Ovary (tissue), 10 donors: ENCODE measurements at places on chromosomes 13 and 19. TPM values are rescaled to one million over a fixed set of nuclear protein-coding genes. Genes with fewer than 3 reads are reported as not detected.

ASPDH gene
- total RNA-seq = not detected

ZNF90 gene
- 3.6 TPM for total RNA-seq

JSRP1 gene
- 0.92 TPM for total RNA-seq

- DNase-seq = no peak
- no peak overlapping the region for H3K4me3 ChIP-seq
- H3K27me3 ChIP-seq = no peaks in the 10 kb centered on the region
- H3K27ac ChIP-seq = no peak overlapping the region
- H3K36me3 ChIP-seq = no peaks in the 10 kb centered on the region
Measured at GRCh38 chr13:29543230-29544215, 52.0 kb downstream of the SLC7A1 start.

DNA sequence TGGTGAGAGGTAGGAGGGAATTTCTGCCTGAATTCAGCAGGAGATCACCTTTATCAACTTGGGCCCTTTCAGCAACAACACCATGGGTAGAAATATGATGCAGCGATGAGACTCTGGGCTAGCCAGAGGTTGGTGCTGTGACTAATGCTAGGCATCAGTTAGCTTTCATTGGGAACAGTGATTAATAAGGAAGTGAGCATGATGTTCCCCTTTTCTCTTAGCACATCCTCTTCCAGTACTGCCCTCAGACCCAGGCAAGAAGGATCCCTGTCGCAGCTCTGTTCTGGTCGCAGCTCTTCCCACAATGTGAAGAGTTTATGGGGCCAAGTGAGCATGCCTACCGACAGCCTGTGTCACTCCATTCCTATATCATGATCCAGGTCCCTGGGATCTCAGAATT lies 100.5 kb downstream of the FLT1 start:
- no peaks in the 10 kb centered on the region for H3K36me3 ChIP-seq
- DNase-seq = no peak
- no peaks in the 10 kb centered on the region for H3K27me3 ChIP-seq
- no peak overlapping the region for H3K27ac ChIP-seq
- H3K4me1 ChIP-seq = no peaks in the 10 kb centered on the region
- H3K4me3 ChIP-seq = no peak overlapping the region

DNA sequence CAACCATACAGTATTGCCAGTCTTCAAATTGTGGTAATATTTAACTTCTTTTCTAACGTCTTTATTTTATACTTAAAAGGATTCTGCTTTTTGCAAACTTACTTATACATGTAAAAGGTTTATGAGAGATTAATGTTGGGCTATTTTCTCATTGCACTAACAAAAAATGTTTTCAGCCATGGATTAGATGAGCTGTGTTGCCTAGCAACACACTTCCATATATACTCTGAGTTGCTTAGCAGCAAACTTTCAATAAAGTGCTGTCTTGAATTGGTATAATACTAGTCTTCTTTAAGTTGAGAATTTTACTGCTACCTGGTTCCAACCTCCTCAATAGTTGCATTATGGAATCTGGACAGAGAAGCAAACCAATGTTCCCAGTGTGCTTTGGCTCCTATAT lies 777.4 kb upstream of the PCDH9 start:
- H3K4me3 ChIP-seq = no peak overlapping the region
- H3K4me1 ChIP-seq = no peaks in the 10 kb centered on the region
- no peak for DNase-seq
- H3K36me3 ChIP-seq = no peaks in the 10 kb centered on the region
- H3K27me3 ChIP-seq = no peaks in the 10 kb centered on the region

- no peaks in the 10 kb centered on the region for H3K36me3 ChIP-seq
- no peaks in the 10 kb centered on the region for H3K27me3 ChIP-seq
- DNase-seq = no peak
- H3K4me3 ChIP-seq = no peak overlapping the region
Measured at GRCh38 chr19:30842926-30843325, 470.7 kb downstream of the ZNF536 start.

DNA sequence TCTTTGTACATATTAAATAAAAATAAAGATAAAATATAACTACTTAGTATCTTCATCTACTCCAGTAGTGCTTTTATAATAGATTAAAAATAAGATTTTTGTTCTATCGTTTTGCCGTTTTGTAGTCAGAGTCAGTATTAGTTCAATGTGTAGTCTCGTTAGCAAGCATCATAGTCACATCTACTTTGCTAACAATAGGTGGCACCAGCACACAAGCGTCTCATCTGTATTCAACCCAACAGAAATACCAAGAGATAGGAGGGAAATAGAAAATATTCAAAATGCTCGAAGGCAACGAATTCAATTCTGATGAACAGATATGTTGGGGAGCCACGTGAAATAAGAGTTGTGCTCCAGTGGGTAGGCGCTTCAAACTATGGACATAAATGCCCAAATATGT lies 21.4 kb upstream of the MICU2 start:
- no peaks in the 10 kb centered on the region for H3K4me1 ChIP-seq
- DNase-seq = no peak
- no peaks in the 10 kb centered on the region for H3K27me3 ChIP-seq
- H3K36me3 ChIP-seq = no peaks in the 10 kb centered on the region
- H3K27ac ChIP-seq = no peak overlapping the region
- no peak overlapping the region for H3K4me3 ChIP-seq

GRCh38 chr13:20787180-20787579 lies 13.4 kb upstream of the EEF1AKMT1 start:
- H3K27me3 ChIP-seq = no peaks in the 10 kb centered on the region
- no peak overlapping the region for H3K27ac ChIP-seq
- H3K4me1 ChIP-seq = no peaks in the 10 kb centered on the region
- DNase-seq = no peak
- no peaks in the 10 kb centered on the region for H3K36me3 ChIP-seq

DNA sequence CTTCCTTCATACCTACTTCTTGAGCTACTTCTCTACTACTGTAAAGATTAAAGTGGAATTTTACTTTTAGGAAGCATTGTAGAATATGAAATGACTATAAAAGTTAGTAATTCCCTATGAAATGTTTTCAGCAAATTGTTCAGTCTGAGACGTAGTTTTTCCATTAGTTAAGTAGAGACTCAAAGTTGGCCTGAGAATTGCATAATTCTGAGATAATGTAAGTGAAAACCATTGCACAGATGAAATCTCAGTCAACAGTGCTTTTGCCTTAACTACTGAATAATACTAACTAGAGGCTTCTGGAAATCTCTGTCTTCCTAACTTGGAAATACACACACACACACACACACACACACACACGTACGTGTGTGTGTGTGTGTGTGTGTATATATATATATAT lies 125.9 kb downstream of the FGF14 start:
- no peak overlapping the region for H3K27ac ChIP-seq
- H3K27me3 ChIP-seq = no peaks in the 10 kb centered on the region
- DNase-seq = no peak
- H3K4me1 ChIP-seq = no peaks in the 10 kb centered on the region

ATXN8OS gene
- total RNA-seq = not detected

GRCh38 chr19:10718205-10719196 lies 622 bp downstream of the DNM2 start:
- peaks cover 17% of the 10 kb centered on the region for H3K4me1 ChIP-seq
- DNase-seq = peak; percentile 29
- no peaks in the 10 kb centered on the region for H3K36me3 ChIP-seq
- peak overlapping the region; percentile 96 for H3K4me3 ChIP-seq
- peak overlapping the region; percentile 35 for H3K27ac ChIP-seq
- no peaks in the 10 kb centered on the region for H3K27me3 ChIP-seq

GRCh38 chr13:49629196-49629938 lies 1.1 kb downstream of the ARL11 start:
- no peak overlapping the region for H3K4me3 ChIP-seq
- H3K27me3 ChIP-seq = no peaks in the 10 kb centered on the region
- H3K4me1 ChIP-seq = no peaks in the 10 kb centered on the region

DNA sequence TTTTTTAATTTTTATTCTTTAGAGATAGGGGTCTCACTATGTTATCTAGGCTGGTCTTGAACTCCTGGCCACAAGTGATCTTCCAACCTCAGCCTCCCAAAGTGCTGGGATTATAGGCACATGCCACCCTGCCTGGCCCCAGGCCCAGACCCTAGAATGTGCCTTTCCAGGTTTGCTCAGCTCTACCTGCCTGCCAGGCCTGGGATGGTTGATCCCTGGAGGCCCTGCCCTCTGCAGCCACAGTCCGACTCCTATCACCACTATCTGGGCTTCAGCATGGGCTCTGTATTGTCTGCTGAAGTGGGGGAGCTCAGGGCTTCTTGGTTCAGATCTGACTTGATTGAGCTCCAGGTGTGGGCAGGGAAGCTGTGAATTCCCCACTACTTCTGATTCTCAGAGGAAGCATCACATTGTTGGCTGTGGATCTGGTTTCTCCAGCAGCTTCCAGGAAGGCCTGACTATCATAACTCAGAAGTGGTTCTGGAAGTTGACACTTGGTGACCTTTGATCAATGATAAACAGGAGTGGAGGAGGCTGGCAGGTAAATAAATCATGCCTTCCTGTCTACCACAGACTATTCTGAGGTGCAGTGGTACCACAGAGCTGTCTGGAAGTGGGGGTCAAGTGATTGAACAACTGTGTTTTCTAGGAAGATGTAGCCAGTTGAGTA lies 71.9 kb downstream of the OLFM4 start:
- no peak overlapping the region for H3K4me3 ChIP-seq
- H3K4me1 ChIP-seq = no peaks in the 10 kb centered on the region
- no peak overlapping the region for H3K27ac ChIP-seq
- no peaks in the 10 kb centered on the region for H3K27me3 ChIP-seq
- no peaks in the 10 kb centered on the region for H3K36me3 ChIP-seq
- DNase-seq = no peak

DNA sequence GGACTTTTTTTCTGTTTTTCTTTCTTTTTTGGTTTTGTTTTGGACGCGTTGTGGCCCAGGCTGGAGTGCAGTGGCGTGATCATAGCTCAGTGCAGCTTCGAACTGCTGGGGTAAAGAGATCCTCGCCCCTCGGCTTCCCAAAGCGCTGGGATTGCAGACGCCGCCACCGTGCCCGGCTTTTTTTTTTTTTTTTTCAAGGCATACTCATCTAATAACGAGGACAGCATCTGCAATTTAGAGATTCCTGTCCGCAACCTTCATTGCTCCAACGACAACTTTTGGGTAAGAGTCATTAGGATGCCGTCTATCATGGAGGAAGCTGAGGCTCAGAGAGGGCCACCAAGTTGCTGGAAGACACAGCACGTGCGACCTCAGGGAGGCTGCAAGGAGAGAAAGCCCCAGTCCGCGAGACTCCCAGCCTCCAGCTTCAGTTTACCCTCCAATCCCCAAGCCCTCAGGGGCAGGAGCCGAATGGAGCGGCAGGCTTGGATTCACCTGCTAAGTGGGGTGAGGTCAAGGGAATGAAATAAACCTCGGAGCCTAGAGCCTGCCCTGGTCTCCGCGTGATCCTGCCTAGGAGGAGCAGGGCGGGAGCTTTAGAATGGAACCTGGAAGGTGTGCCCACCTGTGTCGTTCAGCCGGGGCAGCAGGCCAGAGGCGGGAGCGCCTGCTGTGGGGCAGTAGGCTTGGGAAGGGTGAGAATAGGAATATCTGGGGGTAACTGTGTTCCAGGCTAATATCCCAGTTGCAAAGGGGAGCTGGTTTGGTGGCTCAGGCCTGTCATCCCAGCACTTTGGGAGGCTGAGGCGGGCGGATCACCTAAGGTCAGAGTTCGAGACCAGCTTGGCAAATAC lies 676 bp upstream of the POLRMT start:
- DNase-seq = no peak
- H3K27ac ChIP-seq = no peak overlapping the region
- peaks cover 18% of the 10 kb centered on the region for H3K4me1 ChIP-seq
- H3K4me3 ChIP-seq = peak overlapping the region; percentile 90
- no peaks in the 10 kb centered on the region for H3K36me3 ChIP-seq
